ENCODE measurements at places on chromosomes 5 and 9. TPM values are rescaled to one million over a fixed set of nuclear protein-coding genes. Genes with fewer than 3 reads are reported as not detected.

GRCh38 chr9:93088656-93089015 lies 7.4 kb upstream of the CARD19 start:
- DNase-seq: no peak

GRCh38 chr5:98111686-98112085 lies 661.8 kb upstream of the RGMB start:
- DNase-seq: no peak

DNA sequence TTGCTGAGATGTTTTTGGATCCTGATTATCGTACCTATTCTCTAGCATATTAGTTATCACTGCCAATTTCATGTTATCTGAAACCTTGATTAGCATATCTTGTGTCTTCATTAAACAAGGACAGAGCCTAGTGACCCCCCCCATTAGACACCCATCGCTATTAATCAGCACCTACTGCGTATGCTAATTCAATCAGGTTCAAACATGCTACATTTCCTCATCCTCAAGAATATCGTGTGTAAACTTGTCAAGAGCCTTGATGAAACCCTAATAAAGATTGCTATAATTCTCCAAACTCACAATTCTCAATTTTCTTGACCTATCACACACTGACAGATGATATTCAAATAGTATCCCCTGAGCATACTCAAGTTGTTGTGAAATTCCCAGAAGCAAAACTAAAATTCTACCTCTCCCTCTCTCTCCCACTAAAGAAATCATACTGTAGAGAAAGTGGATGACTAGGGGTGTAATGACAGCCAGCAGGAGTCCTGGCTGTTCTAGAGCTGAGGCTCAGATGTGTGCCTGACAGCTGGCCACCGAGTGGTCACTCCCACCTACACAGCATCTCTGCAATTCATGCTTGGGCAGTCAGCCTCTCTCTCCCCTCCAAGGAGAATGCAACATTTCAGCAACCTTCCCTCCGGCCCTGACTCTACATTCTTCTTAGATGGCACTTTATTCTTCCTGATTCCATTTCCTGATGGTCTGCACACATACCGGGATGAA lies 9.2 kb upstream of the ZNF354A start:
- no peak for DNase-seq

DNA sequence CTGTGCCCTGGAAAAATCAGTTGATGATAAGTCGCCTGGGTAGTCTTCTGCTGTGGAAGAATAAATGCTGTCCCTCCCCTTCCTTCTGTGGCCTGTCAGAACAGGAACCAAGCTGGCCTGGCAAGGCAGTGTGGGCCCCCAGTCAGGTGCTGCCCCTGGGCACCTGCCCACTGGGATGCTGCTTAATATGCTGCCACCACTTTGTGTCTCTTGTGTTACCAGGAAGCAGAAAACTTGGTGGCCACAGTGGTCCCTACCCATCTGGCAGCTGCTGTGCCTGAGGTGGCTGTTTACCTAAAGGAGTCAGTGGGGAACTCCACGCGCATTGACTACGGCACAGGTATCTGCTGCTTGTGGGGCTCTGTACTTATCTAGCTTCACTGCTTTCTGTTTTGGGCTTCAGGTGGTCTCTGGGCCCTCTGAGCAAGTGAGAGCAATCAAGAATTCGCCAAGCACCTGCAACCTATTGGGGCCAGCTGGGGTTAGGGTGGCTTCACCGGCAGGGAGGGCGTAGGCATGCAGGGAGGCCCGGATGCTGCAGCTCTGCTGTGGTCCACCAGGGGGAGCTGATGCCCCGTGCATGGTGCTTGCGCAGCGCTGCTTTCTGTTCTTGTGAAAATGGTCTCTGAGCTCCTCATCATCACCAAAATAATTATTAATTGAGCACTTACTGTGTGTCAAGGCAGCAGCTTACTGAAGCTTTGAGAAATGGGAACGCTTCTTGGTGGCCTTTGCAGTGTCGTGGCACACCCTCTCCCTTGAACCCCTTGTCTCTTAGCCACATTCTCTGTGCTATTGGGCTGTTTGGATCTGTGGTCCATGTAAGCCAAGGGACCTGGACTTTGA lies 20.3 kb downstream of the PTPA start:
- DNase-seq: peak; percentile 76

DNA sequence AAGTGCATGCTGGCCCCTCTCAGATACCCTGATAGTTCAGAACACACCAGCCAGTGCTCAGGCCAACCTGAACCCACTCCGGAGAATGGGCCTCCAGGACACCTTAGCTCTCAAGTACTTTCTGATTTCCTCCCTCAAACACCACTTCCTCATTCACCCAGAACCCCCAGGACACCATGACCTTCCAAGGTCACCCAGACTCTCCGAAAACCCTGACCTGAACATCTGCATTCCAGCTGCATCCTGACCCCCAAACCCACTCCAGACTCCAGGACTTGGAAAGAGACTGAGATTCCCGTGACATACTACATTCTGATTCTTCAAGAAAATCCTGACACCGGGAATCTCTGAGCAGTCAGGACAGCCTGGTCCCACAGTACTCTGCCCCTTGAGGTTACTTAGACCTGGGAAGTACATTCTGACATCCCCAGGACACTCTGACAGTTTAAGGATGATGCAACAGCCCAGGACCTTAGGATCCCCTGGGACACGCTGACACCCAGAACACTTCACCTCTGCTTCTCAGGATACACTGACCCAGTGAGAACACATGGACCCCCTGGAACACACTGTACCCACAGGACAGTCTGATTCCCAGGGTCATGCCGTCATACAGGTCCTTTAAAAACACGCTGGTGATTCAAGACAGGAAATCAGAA lies 747 bp upstream of the PROP1 start:
- DNase-seq: no peak

GRCh38 chr5:147044572-147045273 lies 166.2 kb upstream of the PPP2R2B start:
- no peak for DNase-seq

DNA sequence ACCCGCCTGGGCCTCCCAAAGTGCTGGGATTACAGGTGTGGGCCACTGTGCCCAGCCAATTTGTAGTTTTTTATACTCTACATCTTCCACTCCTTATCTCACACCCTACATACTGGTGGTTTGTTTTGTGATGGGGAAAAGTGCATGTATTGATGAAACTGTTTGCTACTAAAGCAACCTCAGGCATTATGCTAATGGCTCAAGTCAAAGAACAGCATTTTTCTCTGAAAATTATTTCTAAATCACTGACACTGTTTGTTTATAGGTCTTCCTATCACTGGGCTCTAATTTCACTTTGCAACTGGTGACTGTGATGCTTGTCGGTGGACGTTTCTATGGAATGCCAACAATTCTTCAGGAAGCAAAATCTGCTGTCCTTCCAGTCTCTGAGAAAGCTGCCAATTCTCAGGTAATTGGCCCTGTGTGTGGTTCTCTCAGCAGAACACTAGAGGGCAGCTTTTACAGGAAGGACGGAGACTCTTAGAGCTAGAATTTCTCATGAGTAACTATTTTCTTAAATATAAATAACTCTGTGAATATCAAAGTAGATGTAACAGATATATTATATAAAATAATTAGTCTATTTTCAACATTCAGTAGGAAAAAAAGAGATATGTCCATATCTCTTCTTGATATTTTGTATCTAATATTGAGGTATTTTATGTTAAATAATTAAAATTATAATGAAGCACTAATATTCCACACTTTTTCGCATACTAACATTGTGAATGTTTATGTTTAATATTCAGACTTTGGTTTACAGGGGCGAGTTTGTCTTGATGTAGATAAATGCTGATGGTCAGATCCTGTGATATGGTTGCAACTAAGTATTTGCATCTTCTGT lies 244.1 kb downstream of the ADGRV1 start:
- DNase-seq: no peak

DNA sequence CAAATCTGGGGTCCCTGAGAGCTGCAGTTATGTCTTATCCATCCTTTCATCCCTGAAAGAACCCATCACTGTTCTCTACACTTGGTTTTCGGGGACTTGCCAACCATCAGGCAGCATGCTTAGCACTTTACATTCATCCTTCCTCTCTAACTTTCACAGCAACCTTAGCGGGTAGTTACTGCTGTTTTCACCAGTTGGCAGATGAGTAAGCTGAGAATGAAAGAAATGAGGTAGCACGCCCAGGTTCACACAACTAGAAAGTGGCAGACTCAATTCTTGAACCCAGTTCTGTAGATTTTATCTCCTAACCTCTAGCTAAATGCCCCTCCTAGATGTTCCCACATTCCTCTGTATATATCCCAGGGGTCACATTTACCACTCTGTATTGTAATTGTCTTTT lies 342.0 kb upstream of the WWC1 start:
- DNase-seq: no peak

GRCh38 chr5:60457233-60457632 lies 242.7 kb downstream of the DEPDC1B start:
- DNase-seq: no peak

- DNase-seq: no peak
Observed at GRCh38 chr9:133125941-133126696, 5.1 kb upstream of the RALGDS start.

- no peak for DNase-seq
Observed at GRCh38 chr9:95777136-95777535, 98.4 kb upstream of the ERCC6L2 start.

DNA sequence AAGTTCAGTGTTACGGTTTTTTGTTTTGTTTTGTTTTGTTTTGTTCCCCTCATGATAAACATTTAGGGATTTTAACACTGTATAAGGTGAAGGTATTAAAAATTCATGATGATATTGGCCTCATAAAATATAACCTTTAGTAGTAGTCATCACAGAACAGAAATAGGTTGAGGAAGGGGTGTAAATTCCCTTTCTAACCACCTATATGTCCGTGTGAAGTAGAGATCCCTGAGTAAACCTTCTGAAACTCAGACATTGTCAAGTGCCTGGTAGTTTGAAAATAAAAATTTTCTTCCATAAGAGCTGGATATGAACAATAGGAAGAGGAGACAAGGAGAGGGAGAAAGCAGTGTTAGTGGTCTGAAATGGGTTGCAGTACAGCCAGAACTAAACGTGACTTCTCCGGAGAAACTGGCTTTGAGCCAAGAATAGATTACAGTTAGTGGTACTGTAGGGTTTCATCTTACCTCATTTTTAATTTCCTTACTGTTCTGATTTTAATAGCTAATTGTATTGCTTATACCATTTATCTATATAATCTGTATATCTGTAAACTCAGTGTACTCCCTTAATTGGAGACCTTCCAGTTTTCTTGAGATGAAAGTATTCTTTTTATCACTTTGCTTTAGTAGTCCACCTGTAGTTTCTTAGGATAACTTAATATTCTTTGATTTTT lies 18.3 kb downstream of the UGCG start:
- no peak for DNase-seq

Gene PCAT7
- 0.17 TPM for total RNA-seq

Gene ABLIM3
- 15.1 TPM for total RNA-seq

Gene SPINK7
- total RNA-seq: not detected

Gene INSL4
- total RNA-seq: not detected

Gene RORB
- 6.5 TPM for total RNA-seq

Data from mucosa of gallbladder (tissue), 1 donor.